Breast epithelium (tissue), 4 donors: ENCODE measurements at places on chromosomes 7 and 10. TPM values are rescaled to one million over a fixed set of nuclear protein-coding genes. Genes with fewer than 3 reads are reported as not detected.

NPSR1 gene
- not detected for total RNA-seq

TACR2 gene
- 3.2 TPM for total RNA-seq

GNA12 gene
- 24.9 TPM for total RNA-seq

DNA sequence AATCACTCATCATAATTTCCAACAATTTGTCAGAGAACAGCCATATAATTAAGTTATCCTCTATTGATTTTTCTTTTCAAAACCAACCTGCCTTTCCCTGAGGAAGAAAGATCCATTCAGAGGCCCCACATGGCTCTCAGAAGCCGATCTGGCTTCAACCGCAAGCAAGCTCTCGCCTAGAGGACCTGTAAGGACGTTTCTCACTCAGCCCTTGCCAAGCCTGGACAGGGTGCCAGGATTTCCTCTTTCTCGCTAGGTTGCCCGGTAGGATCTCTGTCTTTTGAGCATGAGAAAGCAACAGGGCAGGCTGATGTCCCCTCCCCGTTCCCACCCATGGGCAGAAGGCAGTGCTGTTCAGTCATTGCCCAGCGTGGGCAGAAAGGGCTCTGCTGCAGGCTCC, 13.0 kb downstream of the AIFM2 start:
- H3K4me1 ChIP-seq = no peaks in the 10 kb centered on the region
- H3K36me3 ChIP-seq = no peaks in the 10 kb centered on the region
- no peaks in the 10 kb centered on the region for H3K27me3 ChIP-seq
- no peak for DNase-seq

DNA sequence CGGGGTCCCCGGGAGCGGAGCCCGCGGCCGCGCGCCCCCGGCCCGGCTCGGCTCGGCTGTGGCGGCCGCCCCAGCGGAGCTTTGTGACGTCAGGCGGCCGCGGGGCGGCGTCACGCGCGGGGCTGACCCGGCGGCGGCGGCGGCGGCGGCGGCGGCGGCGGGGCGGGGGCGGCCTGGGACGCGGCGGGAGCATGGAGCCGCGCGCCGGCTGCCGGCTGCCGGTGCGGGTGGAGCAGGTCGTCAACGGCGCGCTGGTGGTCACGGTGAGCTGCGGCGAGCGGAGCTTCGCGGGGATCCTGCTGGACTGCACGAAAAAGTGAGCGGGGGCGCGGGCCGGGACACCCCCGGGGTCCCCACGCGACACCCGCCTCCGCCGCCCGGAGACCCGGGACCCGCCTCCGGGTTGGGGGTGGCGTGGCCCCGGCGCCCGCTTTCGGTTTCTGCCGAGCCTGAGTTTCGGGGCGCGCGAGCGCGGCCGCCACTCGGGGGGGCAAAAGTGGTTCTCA, at the start of gene PWWP2B:
Gene PWWP2B, plus strand, starts transcription at position 165 of the 506 bp plus-strand sequence. Its CDS starts 27 bp downstream, at position 192.
- no peak for DNase-seq
- H3K4me1 ChIP-seq = peaks cover 10% of the 10 kb centered on the region
- H3K4me3 ChIP-seq = peak within 1 kb of the TSS; percentile 83
- H3K27ac ChIP-seq = peak within 1 kb of the TSS; percentile 97

- H3K36me3 ChIP-seq = no peaks in the 10 kb centered on the region
- H3K27me3 ChIP-seq = no peaks in the 10 kb centered on the region
- no peak overlapping the region for H3K4me3 ChIP-seq
- no peak for DNase-seq
- H3K4me1 ChIP-seq = no peaks in the 10 kb centered on the region
Measured at GRCh38 chr10:488933-489215, 200.6 kb downstream of the DIP2C start.

- H3K36me3 ChIP-seq = no peaks in the 10 kb centered on the region
- H3K27me3 ChIP-seq = no peaks in the 10 kb centered on the region
- DNase-seq = no peak
- H3K4me1 ChIP-seq = no peaks in the 10 kb centered on the region
- H3K27ac ChIP-seq = no peak overlapping the region
Measured at GRCh38 chr10:73968098-73968521, 29.8 kb upstream of the VCL start.

DNA sequence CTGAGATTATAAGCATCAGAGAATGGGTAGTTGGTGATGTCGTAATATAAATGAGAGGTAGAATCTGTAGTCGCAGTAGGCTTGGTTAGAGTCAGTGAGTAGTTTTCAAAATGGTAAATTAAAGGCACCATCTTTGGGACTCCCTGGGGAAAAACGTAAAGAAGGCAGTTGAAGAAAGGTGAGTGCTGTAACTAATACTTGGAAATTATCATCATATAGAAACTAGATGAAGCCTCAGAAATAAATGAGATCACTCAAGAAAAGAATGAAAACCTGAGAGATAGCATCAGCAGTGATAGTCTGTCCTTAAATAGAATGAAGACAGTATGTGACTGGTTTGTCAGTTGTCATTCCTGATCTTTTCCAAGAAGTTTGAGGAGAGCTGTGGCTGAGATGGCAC, 23.8 kb downstream of the PALS2 start:
- H3K4me3 ChIP-seq = no peak overlapping the region
- no peak overlapping the region for H3K27ac ChIP-seq
- no peaks in the 10 kb centered on the region for H3K36me3 ChIP-seq

- no peaks in the 10 kb centered on the region for H3K36me3 ChIP-seq
- H3K4me3 ChIP-seq = no peak overlapping the region
- no peak for DNase-seq
- no peak overlapping the region for H3K27ac ChIP-seq
Measured at GRCh38 chr7:108294595-108294994, 161.6 kb downstream of the NRCAM start.

DNA sequence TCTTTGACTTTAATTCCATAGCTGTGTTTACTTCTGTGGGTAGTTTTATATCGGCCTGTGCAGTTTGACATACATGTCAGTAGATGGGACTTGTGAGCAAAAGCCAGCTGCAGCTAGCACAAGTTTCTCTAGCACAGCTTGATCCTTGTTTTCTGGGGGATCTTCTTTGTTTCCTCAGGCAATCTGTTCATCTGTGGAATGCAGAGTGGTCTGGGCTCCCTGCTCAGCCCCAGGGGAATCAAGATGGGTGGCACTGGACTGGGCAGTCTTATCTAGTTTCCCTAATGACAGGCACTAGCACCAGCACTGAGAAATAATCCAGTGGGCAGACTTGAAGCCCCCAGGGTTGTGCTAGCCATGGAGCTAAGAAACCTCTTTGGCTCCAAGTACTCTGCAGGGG, 40.8 kb downstream of the CYP2C19 start:
- DNase-seq = no peak
- H3K4me1 ChIP-seq = no peaks in the 10 kb centered on the region
- no peak overlapping the region for H3K4me3 ChIP-seq
- H3K27ac ChIP-seq = no peak overlapping the region

- H3K36me3 ChIP-seq = no peaks in the 10 kb centered on the region
- no peak overlapping the region for H3K27ac ChIP-seq
- no peak for DNase-seq
- H3K27me3 ChIP-seq = no peaks in the 10 kb centered on the region
- no peak overlapping the region for H3K4me3 ChIP-seq
- H3K4me1 ChIP-seq = no peaks in the 10 kb centered on the region
Measured at GRCh38 chr10:83522456-83522855, 616.9 kb upstream of the GHITM start.

- peak overlapping the region; percentile 61 for H3K27ac ChIP-seq
- H3K27me3 ChIP-seq = no peaks in the 10 kb centered on the region
- DNase-seq = no peak
- no peaks in the 10 kb centered on the region for H3K4me1 ChIP-seq
Measured at GRCh38 chr7:96236198-96237039, 85.5 kb downstream of the SLC25A13 start.
